Breast epithelium (tissue), 4 donors: ENCODE measurements at places on chromosomes 3 and 15. TPM values are rescaled to one million over a fixed set of nuclear protein-coding genes. Genes with fewer than 3 reads are reported as not detected.

VEPH1 gene
- total RNA-seq: under 0.01 TPM

- no peak for DNase-seq
Measured at GRCh38 chr3:146262371-146263110, 11.6 kb upstream of the PLSCR4 start.

DNA sequence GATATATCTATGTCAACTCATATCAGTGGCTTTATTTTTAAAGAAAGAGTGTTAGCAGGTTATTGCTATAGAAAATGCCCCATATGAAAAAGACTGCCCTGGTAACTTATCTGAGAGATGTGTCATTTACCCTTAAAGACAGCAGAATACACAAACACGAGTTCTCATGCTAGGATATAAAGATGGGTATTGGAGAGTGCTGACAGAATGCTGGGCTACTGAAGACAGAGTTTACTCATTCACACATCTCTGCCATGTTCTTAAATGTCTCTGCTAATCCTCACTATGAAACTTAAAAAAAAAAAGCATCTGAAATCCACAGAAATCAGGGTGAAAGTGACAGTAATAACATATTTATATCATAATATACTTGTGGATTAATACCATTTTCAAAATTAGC lies 126.7 kb downstream of the FOXP1 start:
- DNase-seq: no peak

- no peak for DNase-seq
Measured at GRCh38 chr3:114872588-114872987, 274.5 kb downstream of the ZBTB20 start.

DNA sequence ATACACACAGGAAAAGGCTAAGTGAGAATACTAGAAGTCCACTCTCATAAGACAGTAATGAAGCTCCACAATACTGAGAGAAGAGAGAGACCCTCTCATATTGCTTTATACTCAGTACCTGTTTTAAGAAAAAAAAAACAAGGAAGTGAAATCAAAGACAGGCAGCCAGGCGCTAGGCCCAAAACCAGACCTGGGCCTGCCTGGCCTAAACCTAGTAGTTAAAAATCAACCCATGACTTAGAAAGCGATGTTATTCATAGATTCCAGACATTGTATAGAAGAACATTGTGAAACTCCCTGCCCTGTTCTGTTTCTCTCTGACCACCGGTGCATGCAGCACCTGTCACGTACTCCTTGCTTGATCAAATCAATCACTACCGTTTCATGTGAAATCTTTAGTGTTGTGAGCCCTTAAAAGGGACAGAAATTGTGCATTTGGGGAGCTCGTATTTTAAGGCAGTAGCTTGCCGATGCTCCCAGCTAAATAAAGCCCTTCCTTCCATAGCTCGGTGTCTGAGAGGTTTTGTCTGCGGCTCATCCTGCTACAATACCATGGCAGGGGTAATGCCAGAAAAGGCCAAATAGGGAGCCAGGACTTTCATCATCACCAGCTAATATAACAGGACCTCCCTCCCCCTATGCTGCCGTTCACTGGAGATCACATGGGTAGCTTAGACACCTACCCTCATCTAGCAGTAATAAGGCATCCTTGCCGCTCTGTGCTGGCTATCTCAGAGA lies 1294.1 kb downstream of the NSUN3 start:
- no peak for DNase-seq

- DNase-seq: no peak
Measured at GRCh38 chr3:77254967-77255831, 215.3 kb downstream of the ROBO2 start.

CCDC13 gene
- total RNA-seq: 2.9 TPM

TMC3 gene
- 0.15 TPM for total RNA-seq
